ENCODE measurements at places on chromosomes 12 and 14.

DNA sequence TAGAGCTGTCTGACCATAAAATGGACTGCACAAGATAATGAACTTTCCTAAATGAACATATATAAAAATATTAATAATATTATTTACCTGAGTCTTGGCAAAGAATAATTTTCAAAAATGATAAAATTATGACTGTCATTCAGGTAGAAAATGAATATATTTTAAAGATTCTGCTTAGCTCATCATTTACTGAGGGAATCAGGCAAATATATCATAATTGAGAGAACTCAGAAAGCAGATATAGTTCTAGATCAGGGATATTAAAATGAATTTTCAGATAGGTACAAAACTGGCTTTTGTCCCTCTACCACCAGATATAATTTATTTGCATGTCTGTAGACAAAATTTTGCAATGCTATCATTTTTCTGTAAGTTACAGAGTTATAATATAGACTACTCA, 86.1 kb upstream of the CPM start:
- no peak for DNase-seq

- no peak for DNase-seq
These were observed 43.0 kb downstream of the RASSF8 start for GRCh38 chr12:26001530-26001929.

DNA sequence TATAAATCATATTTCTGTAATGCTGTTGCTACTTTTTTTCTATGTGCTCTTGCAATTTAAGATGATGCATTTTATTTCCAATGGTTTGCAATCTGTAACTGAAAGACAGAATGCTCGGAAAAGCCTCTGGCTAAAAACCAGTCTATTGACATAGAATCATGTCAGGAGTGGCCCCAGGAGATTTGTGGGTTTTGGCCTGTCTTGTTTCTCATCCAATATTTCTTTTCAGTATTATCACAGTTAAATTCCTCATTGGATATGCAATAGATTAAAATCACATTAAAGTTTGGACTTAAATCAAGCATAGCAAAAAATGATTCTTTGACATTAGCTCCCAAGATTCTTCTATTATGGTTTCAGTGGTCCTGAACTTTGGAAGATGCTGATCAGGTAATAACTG, 19.1 kb upstream of the SLC38A2 start:
- DNase-seq, result no peak

DNA sequence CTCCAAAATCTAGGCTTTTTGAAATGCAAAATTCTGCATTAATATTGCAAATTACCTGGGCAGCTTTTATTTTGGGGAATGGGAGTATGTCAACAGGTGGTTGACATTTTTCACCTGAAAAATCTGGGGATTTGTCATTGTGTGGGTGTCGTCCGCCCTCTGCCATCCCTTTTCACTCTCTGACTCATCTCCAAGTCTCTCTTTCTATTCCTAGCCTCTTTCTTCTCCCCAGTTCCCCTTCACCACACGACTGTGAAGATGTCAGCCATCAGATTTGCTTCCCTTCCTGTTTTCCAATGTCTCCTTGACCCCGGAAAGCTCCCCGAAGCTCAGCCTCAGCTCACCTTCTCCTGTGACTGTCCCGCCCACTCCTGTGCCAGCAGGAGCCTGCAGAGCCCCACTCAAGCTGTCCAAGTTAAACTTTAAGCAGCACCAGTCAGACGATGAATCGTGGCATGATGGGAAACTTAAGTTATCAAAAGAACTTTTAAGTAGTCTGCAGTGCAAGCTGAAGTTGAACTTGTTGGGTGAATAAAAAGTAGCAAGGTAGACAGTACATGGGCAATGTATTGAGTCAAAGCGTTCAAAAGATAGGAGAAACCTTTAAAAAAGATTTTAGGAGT, 590.2 kb downstream of the VRK1 start:
- no peak for DNase-seq

DNA sequence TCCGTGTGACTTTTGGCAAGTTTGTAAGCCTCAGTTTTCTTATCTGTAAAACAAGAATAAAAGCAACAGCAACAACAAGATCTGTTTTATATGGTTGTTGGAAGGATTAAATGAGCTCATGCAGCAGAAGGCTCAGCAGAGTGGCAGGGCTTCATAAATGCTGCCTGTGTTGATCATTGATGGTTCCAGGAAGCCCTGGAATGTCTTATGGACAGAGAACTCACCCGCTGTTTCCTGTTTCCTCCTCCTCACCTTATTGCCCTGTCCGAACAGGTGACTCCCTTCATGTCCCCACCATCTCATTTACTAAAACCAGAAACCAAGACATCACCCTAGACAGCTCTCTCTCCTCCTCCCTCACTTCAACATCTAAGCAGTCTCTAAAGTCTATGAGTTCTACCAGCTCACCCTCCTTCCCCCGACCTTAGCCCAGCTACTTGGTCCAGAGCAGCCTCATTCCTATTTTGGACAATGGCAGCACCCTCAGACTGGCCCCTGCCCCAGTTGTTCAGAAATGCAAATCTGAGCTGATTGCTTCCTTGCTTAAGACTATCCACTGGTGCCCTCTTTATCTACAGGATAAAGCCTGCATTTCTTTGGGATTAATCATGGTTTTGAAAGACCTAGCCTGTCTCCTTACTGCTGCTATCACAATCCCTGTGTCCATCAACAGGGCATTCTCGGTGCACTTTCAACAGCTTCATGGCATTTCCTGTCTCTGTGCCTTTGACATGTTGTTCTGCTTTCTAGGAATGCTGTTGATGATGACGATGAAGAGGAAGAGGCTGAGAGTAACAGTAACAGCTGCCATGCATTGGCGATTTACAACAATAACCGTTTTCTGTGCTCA, 21.4 kb upstream of the GSG1 start:
- no peak for DNase-seq

- peak; percentile 60 for DNase-seq
These were observed 2.4 kb upstream of the KRT8 start for GRCh38 chr12:52907092-52907810.

DNA sequence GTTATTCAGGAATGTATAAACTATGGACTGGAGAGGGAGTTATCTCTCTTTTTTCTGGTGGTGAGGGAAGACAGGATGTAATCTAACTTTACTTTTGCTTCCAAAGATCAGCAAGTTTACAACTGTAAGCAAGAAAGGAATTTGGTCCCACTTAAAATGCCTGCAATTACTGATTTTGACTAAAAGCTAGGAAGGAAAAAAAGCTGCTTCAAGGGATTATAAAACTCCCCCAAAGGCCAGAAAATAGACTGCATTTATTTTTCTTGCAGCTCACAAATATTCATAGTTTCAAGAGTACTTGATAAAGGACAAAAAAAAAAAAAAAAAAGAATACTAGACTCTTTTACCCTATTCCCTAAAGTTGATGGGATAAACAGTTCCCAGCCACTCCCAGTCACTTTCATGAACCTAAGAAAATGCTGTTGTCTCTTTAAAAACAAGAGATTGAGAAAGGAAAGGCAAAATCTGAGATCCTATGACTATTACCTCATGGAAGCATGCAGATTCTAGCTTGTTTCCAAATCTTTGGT, 128.7 kb upstream of the BMP4 start:
- no peak for DNase-seq

- DNase-seq, result no peak
These were observed 10.9 kb upstream of the IL26 start for GRCh38 chr12:68236421-68237059.

GRCh38 chr14:75155169-75155568, 21.2 kb downstream of the TMED10 start:
- DNase-seq, result no peak

- DNase-seq, result no peak
These were observed 16.4 kb upstream of the VWF start for GRCh38 chr12:6140651-6141447.

GRCh38 chr12:122349078-122349477, 73.4 kb downstream of the CLIP1 start:
- DNase-seq, result no peak

DNA sequence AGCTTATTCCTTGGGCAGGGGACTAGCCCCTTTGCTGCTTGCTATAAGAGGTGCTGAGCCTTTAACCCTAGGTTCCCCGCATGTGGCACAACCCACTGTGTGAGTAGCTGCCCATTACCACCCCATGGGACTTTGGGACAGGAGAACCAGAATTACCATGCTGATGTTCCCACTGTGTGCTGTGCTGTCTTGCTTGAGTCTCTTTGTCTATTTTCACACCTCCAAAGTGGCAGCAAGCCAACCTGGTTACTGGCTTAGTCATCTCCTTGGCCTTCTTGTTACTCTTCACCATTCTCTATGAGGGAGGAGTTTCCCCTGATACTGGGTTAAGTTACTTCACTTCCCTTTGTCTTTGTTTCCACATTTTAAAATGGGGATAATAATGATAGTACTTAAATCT, 73.4 kb upstream of the ETV6 start:
- DNase-seq, result no peak

- DNase-seq, result no peak
These were observed 8.2 kb upstream of the ATG101 start for GRCh38 chr12:52061470-52062166.

DNA sequence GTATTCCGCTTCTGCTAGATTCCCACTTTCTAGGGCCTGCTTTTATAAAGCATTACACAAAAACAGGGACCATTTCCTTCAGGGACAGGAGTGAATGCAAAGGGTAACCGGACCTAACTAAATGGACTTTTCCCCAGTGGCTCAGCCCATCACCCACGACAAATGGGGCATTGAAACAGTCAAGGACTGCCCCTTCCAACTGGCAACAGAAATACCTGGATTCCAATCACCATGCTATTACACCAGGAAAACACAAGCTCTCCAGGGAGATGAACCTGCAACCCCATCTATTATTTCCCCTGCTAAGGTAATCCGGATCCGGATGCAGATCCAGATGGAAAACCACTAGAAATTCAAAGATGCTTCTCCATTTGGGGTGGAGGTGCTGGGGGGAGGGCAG, 1.0 kb downstream of the MPHOSPH9 start:
- no peak for DNase-seq

DNA sequence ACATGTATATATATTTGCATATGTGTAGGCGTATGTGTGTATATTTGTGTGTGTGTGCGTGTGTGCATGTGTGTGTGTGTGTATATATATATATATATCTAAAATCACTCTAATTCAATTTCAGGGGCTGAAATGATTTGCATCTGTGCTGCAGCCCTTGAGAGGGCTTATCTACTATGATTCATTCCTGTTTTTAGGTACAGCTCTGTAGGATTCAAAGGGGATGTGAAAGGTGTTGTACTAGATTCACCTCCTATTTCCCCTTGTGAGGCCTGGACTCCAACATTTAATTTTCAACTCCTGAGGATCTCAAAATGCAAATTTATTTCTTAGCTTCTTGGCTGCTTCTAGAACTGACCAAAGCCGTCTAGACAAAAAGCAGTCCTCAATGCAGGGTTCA, 11.1 kb downstream of the ERP27 start:
- DNase-seq, result no peak

GRCh38 chr12:28974166-28974565, 174.9 kb upstream of the FAR2 start:
- DNase-seq, result no peak

- no peak for DNase-seq
These were observed 502.5 kb downstream of the VRK1 start for GRCh38 chr14:97299661-97300060.

- no peak for DNase-seq
These were observed 8.1 kb upstream of the TEX22 start for GRCh38 chr14:105389976-105390848.

DNA sequence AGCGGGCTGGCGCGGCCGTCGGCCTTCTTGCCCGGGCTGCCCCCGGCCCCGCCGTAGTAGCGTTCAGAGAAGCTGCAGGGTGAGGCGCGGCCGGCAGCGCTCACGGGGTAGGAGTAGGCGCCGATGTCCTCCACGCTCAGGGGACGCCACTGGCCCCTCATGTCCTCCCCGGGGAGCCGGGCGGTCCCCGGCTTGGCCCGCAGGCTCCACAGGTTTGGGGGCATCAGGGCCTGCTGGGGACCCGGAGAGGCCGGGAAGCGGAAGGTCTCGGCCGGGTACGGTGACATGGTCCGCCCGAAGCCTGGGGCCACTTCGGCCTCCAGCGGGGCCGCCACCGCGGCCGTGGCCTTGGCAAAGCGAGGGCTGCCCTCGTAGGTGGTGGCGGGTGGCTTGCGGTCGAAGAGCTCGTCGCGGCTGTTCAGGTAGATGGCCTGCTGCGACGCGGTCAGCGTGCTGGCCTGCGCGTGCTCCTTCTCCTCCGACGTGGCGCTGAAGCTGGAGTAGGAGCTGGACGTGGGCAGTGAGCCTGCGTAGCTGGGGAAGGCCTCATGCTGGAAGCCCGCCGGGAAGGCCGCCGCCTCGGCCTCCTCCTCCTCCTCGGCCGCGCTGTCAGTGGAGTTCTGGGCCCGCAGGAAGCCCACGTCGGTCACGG, 48.7 kb downstream of the BEGAIN start:
- DNase-seq, result no peak

- no peak for DNase-seq
These were observed 256.0 kb downstream of the PPFIA2 start for GRCh38 chr12:81502912-81503695.

DNA sequence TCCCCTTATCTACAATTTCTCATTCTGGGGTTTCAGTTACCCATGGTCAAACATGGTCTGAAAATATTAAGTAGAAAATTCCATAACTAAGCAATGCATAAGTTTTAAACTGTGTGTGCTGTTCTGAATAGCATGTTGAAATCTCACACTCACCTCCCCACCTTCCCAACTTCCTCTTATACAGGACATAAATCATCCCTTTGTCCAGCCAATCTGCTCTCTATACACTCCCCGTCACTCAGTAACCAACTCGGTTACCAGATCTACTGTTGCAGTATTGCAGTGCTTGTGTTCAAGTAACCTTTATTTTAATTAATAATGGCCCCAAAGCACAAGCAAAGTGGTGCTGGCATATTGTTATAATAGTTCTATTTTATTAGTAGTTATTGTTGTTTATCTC, 420.5 kb downstream of the GXYLT1 start:
- DNase-seq, result no peak

- DNase-seq, result no peak
These were observed 20.1 kb downstream of the TSPAN9 start for GRCh38 chr12:3097186-3097804.

DNA sequence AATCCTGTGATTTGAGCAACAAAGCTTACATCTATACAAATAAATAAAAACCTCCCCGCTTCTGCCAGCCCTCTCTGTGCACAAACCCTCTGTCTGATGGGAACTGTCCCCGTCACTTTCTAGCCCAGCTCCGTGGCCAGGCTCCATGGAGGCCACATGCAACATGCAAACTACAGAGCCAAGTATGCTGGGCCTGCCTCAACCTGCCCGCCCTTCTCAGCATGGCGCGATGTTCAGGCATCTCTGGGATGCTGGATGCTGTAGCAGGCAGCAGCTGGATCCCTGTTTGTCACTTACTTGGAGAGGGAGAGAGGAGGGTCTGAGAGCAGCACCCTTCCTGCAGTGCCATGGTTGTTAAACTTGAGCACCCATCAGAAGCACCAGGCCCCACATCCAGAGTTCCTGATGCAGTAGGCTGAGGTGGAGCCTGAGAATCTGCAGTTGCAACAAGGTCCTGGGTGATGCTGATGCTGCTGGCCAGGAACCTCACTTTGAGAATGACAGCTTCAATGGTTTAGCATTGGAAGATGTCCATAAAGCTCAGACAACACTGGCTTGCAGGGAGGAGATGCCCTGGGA, 32.4 kb downstream of the CLMN start:
- DNase-seq, result no peak

- no peak for DNase-seq
These were observed 1.1 kb downstream of the CNTN1 start for GRCh38 chr12:40693207-40693821.
